Renal cortex interstitium (tissue), 15 donors: ENCODE measurements at places on chromosomes 1 and 21.

DNA sequence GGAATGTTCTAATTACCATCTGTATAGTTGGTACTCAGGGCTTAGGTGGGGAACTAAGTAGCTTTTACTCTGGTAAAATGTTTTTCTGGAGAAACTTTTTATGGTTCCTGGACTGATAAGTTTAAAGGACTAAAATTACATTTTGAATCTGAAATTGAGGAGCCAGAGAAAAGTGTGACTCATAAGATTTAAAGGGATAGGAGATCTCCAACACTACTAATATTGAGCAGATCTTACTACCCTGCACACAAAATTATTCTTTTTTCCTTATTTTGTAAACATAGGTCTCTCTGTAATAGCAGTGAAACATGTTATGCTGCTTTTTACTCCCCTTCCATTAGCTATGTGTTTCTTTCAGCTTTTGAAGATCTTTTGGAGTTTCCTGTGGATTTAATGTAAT lies 32.5 kb downstream of the MTF2 start:
- no peak for DNase-seq

DNA sequence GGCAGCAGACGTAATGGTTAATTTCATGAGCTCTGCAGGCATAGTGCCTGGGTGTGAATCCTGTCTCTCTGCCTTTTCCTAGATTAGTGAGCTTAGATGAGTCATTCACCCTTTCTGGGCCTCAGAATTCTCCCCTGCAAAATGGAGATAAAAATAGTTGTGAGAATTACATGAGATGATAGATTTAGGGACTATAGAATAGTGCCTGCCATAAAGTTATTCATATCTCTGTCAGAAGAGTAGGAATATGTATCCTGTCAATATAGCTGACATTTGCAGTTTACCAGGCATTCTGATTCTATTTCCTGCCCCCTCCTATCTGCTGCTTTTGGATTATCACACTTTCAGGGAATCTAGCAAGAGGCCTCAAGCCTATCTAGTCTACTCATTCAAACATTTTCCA lies 112.0 kb downstream of the PDE4B start:
- no peak for DNase-seq

DNA sequence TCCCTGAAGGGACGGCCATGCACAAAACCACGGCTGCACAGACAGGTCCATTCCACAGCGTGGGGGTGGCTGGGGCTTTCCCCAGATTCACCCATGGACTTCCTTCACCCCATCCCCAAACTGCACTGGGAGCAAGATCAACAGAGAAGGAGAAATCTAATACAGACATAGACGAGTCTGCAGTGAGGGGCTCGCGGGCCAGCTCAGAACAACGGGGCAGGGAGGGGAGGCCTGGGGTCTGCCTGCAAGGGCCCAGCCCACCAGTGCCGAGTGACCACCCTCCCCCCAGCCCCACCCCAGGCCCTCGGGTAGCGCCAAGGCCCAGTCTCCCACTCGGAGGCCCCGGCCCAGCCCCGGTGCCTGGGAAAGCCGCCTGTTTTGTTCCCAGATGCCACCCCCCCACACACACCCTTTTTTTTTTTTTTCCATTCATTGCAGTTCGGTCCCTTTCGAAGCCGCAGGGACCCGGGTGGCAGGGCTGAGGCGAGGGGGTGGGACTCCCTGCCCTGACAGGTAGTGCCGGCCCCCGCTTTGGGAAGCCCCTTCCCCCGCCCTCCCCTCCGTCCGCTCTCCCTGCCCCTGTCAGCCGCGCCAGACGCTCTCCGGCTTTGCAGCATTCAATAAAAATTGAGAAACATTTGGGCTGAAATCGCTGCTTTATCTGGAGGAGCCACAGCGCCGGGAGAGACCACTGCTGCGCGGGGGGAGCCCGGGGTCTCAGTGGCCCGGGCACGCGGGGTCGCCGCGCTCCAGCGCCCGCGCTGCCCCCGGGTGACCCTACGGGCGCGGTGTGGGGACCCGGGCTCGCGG lies 543 bp upstream of the EPHB2 start:
- no peak for DNase-seq

DNA sequence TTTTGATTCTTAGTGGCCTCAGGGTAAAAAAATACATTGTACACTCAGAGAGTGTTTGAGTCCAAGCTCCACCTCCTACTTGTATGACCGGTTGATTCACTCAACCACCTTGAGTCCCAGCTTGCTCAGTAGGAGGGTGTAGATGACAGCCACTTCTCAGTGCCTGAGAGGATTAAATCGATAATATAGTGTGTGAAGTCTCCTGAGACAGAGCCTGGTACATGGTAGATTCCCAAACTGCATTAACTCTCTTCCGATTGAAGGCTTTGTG lies 38.4 kb downstream of the NCMAP start:
- no peak for DNase-seq

DNA sequence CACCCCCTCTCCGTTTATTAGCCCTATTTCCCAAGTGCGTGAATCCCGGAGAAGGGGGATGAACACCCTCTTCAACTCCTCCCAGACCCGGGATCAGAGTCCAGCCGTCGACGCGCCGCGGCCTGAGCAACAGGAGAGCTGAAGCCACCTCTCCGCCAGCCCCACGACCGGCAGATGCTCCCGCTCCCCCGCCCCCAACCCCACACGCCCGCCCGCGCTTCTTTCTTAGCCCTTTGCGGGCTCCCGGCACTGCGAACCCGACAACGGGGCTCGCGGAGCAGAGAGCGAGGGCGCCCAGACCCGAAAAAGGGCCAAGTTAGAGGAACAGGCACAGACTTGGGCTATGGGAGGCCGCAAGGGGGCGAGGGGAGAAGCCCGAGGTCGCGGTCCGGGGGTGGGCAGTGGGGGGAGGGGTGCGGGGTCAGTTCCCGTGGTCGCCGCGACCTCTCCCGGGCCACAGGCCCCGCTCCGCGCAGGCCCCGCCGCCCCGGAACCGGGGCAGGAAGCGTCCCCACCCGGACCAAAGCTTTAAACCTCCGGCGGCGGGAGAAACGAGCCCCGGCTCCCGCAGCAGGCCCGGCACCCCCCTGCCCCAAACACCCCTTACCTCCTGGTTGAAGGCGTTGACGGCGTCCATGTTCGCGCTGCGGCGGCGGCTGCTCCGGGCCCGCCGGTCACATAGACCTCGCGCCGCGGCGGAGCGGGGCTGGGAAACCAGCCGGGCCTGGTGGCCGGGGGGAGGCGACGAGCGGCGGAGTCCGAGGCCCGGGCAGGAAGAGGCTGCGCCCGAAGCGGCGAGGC lies 662 bp downstream of the SCAF4 start:
- peak; percentile 21 for DNase-seq

- no peak for DNase-seq
Observed at GRCh38 chr21:22468893-22469292, 1470.7 kb downstream of the NCAM2 start.
